Liver (tissue), 10 donors: ENCODE measurements at places on chromosomes 6 and 20. TPM values are rescaled to one million over a fixed set of nuclear protein-coding genes. Genes with fewer than 3 reads are reported as not detected.
A peak's percentile ranks its signal among the peaks of the same experiment; 100 is the strongest.

HRH3 gene
- polyA plus RNA-seq = not detected

GCM1 gene
- not detected for polyA plus RNA-seq

HLA-DMA gene
- polyA plus RNA-seq = 10.0 TPM

AFDN gene
- 25.4 TPM for polyA plus RNA-seq

WFDC5 gene
- not detected for polyA plus RNA-seq

TSBP1 gene
- not detected for polyA plus RNA-seq

DDX43 gene
- 0.31 TPM for polyA plus RNA-seq

LINC00237 gene
- not detected for polyA plus RNA-seq

PPP1R3G gene
- 0.61 TPM for polyA plus RNA-seq

DNA sequence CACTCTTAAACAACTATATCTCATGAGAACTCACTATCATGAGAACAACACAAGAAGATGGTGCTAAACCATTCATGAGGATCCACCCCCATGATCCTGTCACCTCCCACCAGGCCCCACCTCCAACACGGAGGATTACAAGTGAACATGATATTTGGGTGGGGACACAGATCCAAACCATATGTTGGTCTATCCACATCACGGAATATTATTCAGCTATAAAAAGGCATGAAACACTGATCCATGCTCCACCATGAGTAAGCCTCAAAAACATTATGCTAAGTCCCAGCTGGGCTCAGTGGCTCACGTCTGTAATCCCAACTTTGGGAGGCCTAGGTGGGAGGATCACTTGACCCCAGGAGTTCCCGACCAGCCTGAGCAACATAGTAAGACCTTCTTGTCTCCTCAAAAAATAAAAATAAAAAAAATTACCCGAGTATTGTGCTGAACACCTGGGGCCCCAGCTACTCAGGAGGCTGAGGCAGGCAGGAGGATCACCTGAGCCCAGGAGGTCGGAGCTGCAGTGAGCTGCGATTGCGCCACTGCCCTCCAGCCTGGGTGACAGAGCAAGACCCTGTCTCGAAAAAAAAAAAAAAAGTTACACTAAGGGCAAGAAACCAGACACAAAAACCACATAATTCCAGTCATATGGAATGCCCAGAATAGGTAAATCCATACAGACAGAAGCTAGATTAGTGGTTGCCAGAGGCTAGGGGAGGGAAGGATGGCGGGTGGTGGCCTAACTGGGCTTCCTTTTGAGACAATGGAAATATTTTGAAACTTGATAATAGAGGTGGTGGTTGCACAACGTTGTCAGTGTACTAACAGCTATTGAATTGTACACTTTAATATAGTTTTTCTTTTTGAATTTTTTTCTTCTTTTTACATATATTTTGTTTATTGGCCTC lies 43.1 kb downstream of the ZNF217 start:
- no peaks in the 10 kb centered on the region for H3K27me3 ChIP-seq
- no peak for DNase-seq
- no peak overlapping the region for H3K27ac ChIP-seq
- H3K4me1 ChIP-seq = peaks cover 2% of the 10 kb centered on the region
- no peak overlapping the region for H3K4me3 ChIP-seq

DNA sequence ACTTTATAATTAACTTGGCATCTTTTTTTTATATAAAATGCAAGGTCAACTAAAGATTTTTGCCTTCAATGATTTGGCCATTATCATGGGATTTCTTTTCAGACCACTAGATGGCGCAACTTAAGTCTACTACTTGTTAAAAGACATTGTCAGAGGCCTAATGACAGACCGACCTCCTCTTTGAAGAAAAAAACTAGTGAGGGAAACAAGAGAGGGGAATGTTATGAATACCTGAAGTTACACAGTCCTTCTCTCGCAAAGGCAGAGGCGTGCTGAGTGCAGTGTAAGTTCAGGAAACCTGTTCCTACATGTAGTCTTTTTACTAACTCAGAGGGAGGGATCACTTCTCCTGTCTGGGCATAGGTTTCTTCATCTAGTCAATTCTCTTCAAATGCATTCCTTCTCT lies 9.3 kb downstream of the TRAPPC3L start:
- no peak overlapping the region for H3K4me3 ChIP-seq
- DNase-seq = no peak
- H3K4me1 ChIP-seq = no peaks in the 10 kb centered on the region
- no peaks in the 10 kb centered on the region for H3K27me3 ChIP-seq
- no peak overlapping the region for H3K27ac ChIP-seq

- H3K36me3 ChIP-seq = no peaks in the 10 kb centered on the region
- DNase-seq = no peak
- no peaks in the 10 kb centered on the region for H3K27me3 ChIP-seq
- H3K4me1 ChIP-seq = peaks cover 8% of the 10 kb centered on the region
These were observed 118.6 kb downstream of the LY86 start for GRCh38 chr6:6707143-6707542.

DNA sequence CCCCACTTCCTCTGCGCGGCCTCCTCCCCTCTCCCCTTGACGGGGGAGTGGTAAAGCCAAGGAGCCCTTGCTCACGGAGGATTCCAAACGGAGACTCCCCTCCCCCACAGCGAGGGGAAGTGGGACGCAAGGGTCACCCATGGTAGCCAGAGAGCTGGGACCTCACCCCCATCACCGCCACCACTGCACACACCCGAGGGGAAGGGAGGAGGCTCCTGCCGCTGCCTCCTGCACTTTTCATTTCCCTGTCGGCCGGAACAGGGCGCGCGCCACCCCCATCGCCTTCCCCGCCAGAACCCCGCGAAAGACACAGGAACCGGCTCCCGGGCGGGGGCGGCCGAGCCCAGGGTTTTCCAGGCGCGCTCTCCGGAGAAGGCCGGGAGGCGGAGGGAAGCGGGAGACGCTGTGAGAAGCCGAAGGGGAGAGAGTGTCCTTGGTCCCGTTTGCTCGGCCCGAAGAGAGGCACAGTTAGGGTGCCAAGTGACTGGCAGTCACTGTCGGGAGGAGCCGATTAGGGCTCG lies 789 bp downstream of the CCND3 start:
- peaks cover 31% of the 10 kb centered on the region for H3K4me1 ChIP-seq
- no peaks in the 10 kb centered on the region for H3K27me3 ChIP-seq
- H3K27ac ChIP-seq = peak overlapping the region; percentile 71
- peak overlapping the region; percentile 80 for H3K4me3 ChIP-seq

- DNase-seq = no peak
- H3K4me3 ChIP-seq = no peak overlapping the region
- H3K4me1 ChIP-seq = no peaks in the 10 kb centered on the region
- no peaks in the 10 kb centered on the region for H3K36me3 ChIP-seq
- H3K27ac ChIP-seq = no peak overlapping the region
These were observed 269.0 kb downstream of the UST start for GRCh38 chr6:149015535-149016525.

DNA sequence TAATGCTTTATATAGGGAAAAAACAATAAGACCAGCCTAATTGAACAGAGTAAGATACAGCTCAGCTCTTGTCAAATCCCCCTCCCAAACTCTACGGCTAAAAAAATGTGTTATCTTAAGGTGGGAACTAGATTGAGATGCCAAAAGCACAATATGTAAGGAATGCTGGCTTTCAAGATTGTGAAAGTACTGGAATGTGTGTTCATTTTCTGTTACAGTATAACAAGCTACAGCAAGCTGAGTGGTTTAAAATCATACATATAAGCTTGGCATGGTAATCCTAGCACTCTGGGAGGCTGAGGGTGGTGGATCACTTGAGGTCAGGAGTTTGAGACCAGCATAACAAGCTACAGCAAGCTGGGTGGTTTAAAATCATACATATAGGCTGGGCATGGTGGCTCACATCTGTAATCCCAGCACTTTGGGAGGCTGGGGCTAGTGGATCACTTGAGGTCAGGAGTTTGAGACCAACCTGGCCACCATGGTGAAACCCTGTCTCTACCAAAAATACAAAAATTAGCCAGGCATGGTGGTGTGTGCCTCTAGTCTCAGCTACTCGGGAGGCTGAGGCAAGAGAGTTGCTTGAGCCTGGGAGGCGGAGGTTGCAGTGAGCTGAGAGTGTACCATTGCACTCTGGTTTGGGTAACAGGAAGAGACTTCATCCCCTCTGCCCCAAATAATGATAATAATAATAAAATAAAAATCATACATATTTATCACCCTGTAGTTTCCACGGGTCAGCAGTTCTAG lies 297.7 kb downstream of the DOK5 start:
- no peaks in the 10 kb centered on the region for H3K36me3 ChIP-seq
- no peak overlapping the region for H3K4me3 ChIP-seq
- no peak overlapping the region for H3K27ac ChIP-seq
- no peaks in the 10 kb centered on the region for H3K4me1 ChIP-seq
- DNase-seq = no peak
- H3K27me3 ChIP-seq = no peaks in the 10 kb centered on the region

- H3K4me3 ChIP-seq = no peak overlapping the region
- H3K27ac ChIP-seq = no peak overlapping the region
- H3K4me1 ChIP-seq = no peaks in the 10 kb centered on the region
- no peak for DNase-seq
These were observed 12.9 kb upstream of the CEP85L start for GRCh38 chr6:118663993-118664985.

GRCh38 chr6:106745197-106745770 lies 115.9 kb downstream of the QRSL1 start:
- H3K4me1 ChIP-seq = peaks cover 6% of the 10 kb centered on the region
- no peak overlapping the region for H3K4me3 ChIP-seq
- no peaks in the 10 kb centered on the region for H3K36me3 ChIP-seq
- no peaks in the 10 kb centered on the region for H3K27me3 ChIP-seq

DNA sequence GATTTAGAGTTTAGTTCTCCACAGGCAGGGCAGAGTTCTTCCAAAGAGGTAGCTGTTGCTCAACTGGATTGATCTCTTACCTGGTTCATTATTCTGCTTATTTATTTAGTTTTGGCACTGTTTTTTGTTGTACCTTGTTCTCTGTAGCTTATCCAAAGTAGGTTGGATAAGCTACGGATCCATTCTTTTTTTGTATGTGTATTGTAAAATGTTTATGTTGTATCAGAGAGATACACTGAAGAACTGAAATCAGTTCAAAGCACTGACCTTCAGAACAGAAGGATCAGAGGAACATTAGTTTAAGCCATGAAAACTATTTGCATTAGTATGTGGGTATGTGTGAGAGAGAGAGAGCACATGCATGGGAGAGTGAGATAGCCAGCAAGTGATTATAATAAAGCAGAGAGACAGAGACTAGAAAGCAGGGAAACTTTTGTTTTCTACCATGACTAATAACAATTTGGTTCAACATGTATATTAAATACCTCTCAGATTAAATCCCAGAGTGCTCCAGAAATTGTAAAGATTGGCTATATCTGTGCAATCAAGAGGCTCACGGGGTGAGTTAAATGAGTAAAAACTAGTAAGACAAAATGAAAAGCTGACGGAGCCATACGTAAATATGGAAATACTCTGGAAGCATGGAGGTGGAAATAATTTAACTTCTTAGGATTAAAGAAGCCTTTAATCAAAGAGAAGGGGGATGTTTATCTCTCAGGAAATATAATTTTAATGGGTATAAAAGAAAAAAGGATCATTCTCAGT lies 40.2 kb downstream of the ITCH start:
- H3K27me3 ChIP-seq = no peaks in the 10 kb centered on the region
- DNase-seq = no peak
- peak overlapping the region; percentile 32 for H3K27ac ChIP-seq
- peak overlapping the region; percentile 1 for H3K4me3 ChIP-seq
- peaks cover 83% of the 10 kb centered on the region for H3K4me1 ChIP-seq
- no peaks in the 10 kb centered on the region for H3K36me3 ChIP-seq

GRCh38 chr6:16739329-16739801 lies 21.9 kb downstream of the ATXN1 start:
- H3K4me3 ChIP-seq = no peak overlapping the region
- no peak overlapping the region for H3K27ac ChIP-seq
- DNase-seq = no peak
